Iris pigment epithelial cell (primary cell): ENCODE measurements at places on chromosomes 2 and 18.
A peak's percentile ranks its signal among the peaks of the same experiment; 100 is the strongest.

DNA sequence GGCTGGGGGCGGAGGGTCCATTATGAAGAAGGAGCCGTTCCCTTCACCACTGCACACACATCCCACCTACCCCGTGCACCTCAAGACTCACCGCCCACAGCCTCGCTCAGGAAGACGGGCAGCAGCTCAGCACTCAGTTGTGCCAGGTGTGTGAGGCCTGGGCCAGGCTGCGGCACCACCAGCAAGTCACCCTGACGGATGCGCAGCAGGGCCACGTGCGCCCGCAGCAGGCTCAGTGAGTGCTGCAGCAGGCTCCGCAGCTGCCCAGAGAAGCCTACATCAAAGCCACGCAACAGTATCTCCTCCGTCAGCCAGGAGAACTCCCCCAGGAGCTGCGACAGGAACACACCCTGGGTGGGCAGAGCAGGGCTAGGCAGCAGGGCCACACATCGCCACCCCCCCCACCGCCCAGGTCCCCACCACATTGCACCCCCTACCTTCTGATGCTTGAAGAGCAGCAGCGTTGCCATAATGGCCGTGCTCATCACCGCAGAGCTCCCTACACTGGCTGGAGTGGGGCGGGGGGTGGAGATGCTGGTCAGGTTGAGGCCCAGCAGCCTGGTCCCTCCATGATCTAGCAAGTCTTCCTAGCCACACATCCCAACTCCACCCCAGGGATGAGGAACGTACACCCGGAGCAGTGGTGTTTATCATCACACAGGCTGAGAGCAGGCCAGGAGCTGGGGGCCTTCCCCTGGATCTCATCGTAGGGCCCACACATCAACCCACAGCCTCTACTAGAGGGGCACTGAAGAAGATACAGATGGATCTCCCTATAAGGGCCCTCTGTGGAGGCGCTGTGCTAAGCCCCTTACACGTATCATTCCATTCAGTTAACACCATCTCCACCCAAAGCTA lies 10.2 kb downstream of the GPAT2 start:
- DNase-seq = no peak

DNA sequence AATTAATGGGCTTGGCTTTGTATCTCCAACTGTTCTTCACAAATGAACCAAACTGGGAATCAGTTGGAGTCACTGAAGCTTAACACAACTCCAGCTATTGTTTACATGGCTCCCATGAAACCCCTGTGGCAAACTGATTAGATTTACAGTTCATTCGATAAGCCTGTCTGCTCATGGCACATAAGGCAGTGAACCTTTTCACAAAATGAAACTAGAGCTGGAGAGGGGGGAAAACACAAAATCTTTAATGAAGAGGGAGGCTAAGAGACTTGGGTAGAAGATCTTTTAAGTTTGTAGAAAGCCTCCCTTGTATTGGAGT lies 11.6 kb upstream of the ITGA6 start:
- no peak for DNase-seq

DNA sequence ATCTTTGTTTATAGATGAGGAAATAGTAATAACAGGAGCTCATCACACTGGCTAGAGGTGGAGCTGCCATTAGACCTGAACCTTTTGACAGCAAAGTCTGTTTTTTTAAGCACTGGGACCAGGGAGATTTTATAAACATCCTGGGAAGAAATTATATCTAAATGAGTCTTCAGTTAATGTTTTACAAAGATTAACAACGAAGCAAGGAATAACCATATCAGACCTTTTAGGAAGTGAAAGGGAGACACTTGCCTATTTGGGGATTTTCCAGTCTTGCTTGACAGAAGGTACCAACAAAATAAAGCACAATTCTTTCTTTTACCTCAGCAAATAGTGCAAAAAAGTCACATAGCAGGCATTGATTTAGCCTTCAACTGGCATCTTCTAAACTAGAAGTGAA lies 777.0 kb downstream of the CPS1 start:
- DNase-seq = no peak

GRCh38 chr2:148044322-148044721 lies 23.4 kb downstream of the MBD5 start:
- DNase-seq = no peak

GRCh38 chr2:28618221-28619141 lies 122.6 kb downstream of the PLB1 start:
- DNase-seq = no peak

DNA sequence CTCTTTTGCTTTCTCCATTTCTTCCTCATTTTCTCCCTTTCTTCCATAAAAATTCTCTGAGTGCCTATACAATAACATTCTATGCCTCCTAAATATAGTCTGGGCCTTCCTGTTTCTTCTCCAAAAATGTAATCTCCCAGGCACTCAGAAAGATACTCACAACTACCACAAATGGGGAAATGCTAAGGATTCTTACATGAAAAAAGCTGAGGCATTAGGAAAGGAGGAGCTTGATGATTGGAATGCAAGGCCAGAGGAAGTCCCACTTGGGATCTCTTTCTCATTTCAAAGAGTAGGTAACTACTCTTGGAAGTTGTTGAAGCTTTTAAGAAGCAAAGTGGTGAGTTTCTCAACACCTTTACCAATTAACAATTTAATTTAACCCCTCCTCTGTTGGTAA lies 3.4 kb downstream of the VSNL1 start:
- no peak for DNase-seq

DNA sequence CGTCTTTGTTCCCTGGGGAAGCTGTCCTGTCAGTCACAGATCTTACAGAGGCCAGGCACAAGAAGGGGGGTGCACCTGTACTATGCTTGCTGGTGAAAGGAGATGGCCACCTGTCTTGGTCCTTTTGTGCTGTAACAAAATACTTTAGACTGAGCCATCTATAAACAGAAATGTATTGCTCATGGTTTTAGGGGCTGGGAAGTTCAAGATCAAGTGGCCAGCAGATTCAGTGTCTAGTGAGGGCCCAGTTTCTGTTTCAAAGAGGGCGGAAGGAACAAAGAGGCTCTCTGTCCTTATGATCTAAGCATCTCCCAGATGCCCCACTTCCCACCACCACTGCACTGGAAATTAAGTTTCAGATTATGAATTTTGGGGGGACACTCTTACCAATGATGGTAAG lies 35.5 kb upstream of the RPL37A start:
- DNase-seq = peak; percentile 32

DNA sequence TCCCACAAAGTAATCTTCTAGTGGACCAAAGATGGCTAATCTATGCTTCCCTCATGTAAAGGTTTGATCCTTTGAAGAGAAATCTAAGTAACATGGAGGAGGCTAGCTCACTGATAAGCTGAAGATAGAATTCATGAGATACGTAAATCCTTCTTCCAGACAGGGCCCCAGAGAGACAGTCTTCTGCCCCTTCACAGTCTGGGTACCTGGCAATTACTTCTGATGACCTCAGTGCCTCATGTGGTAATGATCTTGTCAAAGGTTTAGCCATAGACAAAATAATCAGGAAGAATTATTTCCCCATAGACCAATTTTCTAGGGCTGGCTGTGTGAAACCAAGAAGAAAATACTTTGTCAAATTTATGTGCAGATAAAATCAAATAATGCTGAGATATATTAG lies 495.8 kb downstream of the METTL4 start:
- no peak for DNase-seq

GRCh38 chr2:170013802-170014551 lies 164.0 kb upstream of the MYO3B start:
- peak; percentile 23 for DNase-seq

DNA sequence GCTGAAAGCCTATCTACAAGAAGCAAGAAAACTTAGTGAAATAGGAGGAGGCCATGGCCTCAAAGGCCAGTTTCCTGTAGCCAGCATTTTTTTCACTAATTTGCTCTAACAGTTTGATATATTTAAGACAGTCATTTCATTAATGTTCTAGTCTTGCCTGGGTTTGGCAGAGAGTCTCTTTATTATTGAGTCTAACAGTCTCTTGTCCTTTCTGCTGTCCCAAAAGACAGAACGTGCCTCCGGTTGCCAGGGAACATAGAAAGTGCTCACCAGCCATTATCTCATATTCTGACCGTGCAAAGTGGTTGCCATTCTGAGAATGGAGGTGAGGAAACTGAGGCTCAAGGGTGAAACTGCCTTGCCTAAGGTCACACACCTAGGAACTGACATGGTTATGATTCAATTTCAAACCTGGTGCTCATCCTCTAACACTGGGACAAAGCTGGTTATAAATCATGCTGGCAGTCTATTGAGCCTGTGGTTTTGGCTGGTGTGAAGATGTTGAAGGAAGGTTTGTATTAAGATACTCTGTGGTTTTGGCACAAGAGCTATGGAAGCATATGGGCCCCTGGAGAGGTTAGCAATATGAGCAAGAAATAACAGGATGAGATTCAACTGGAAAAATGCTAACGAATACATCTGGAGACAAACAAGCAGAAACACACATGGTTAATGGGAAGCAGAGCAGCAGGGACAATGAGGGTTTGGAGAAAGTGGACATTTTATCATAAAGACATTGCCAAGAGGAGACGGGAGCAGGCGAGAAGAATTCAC lies 903.3 kb upstream of the KLHL29 start:
- DNase-seq = no peak

- peak; percentile 80 for DNase-seq
Observed at GRCh38 chr2:237674731-237675276, 47.4 kb downstream of the LRRFIP1 start.

DNA sequence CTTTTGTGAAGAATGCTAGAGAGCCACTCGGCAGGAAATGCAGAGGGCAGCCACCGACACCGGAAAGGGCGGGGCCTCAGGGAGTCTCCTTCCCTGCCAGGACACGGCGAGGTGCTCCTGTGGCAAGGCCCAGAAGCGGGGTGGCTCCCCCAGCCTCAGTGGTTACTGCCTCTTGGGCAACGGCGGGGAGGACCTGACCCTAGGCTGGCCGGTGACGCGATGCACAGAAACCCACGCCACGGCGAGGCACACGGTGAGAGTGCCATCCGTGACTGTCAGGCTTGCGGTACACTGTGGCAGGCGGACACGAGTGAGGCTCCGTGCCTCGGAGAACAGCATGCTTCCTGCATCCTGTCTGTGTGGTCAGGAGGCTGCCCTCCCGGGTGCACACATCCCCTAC lies 47.8 kb downstream of the ZAP70 start:
- no peak for DNase-seq

GRCh38 chr2:71618327-71619113 lies 165.2 kb downstream of the DYSF start:
- DNase-seq = no peak

- no peak for DNase-seq
Observed at GRCh38 chr18:53148123-53148522, 808.1 kb downstream of the DCC start.

- DNase-seq = no peak
Observed at GRCh38 chr2:69554568-69554967, 89.0 kb downstream of the AAK1 start.

DNA sequence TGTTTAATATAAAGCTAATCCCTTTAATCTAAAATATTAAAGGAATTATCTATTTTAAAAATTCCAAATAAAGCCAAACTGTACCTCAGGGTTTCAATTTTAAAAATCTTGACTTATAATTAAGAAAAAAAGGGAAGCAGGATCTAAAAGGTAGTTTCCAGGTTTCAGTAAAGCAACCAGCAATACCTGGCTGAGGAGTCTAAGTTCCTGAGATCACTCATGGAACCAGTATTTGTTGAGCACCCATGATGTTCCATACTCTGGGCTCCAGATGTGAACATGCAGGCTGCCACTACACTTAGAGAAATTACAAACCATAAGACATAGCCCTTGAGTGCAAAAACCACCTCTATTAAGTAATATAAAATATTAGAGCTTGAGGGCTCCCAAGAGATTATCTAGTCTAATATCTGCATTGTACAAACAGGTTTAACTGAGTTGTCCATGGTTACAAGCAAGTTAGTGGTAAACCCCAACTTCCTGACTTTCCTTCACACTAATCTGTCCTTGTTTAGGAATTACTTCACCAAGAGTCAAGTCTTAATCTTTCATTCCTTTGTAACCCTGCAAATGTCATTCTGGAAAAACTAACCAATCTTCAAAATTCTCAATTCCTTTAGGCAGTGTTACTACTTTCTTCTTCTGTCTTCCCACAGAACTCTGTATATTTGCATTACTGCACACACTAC lies 49.2 kb downstream of the CLASP1 start:
- DNase-seq = peak; percentile 42

DNA sequence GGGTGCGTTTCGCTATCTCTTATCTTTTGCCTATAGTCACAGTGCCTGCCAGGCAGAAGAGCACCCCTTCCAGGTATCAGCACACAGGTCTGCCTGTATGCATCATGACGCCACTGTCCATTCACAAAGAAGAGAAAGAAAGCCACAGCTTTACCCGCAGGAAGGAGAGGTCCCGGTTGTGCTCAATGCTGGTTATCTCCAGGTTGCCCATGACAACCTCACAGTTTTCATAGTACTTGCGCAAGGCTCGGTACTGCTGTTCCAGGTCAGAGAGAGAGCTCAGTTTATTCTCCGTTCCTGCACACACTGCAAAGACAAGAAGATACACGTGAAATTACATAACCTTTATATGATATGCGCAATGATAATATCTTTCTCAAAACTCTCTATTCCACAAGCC lies 414.0 kb downstream of the ERBB4 start:
- peak; percentile 10 for DNase-seq

GRCh38 chr2:230877759-230878598 lies 13.2 kb downstream of the ITM2C start:
- no peak for DNase-seq

GRCh38 chr2:33395655-33396249 lies 80.7 kb upstream of the RASGRP3 start:
- DNase-seq = peak; percentile 56

GRCh38 chr2:31294196-31294595 lies 60.2 kb downstream of the EHD3 start:
- DNase-seq = no peak

- DNase-seq = peak; percentile 58
Observed at GRCh38 chr2:186575856-186576255, 14.0 kb upstream of the ITGAV start.

DNA sequence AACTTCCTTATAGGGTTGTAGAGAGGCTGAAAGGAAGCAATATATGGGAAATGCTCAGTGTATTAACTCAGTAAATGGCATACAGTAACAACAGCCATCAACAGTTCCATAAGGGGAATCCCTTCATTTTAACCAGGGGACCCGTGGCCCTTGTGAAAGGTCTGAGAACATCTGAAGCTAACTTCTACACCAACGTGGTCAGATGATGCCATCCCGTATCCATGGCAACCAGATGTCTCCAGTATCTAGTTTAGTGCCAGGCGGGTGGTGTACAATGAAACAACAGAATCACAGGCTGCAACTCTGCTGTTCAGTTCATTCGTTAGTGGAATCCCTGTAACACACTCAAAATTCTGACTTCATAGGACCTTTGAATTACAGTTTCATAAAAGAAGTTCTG lies 162.3 kb downstream of the TGIF1 start:
- no peak for DNase-seq

GRCh38 chr2:120620025-120620793 lies 115.5 kb upstream of the GLI2 start:
- peak; percentile 68 for DNase-seq
